ENCODE measurements at places on chromosomes 4 and X. TPM values are rescaled to one million over a fixed set of nuclear protein-coding genes. Genes with fewer than 3 reads are reported as not detected.

TTC29 gene
- total RNA-seq, result 1.9 TPM

LINC00632 gene
- 2.6 TPM for total RNA-seq

RNF150 gene
- 0.46 TPM for total RNA-seq

CFP gene
- under 0.01 TPM for total RNA-seq

SPIN4 gene
- total RNA-seq, result 3.8 TPM

PCDH19 gene
- total RNA-seq, result 0.46 TPM

PDHA2 gene
- not detected for total RNA-seq

All from epithelial cell of umbilical artery (primary cell).